ENCODE measurements at places on chromosomes 11 and 22.

DNA sequence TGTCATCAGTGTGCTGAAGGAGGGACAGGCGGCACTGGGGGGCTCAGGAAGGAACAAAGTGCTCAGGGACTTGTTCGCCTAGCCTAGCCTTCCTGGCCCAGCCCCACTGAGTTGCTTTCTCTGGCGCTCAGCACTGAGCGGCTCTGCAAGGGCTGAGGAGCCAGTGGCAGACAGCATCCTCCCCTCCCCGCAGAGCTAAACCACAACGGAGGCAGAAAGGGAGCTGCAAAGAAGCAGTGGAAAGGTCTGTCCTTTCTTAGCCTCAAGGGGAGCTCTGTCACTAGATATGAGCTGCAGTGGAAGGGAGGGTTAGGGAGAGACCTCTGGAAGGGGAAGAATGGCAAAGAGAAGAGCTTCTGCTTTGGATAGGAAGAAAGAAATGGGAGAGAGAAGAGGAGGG is 89.7 kb upstream of the PHOX2A start:
- DNase-seq, result no peak

DNA sequence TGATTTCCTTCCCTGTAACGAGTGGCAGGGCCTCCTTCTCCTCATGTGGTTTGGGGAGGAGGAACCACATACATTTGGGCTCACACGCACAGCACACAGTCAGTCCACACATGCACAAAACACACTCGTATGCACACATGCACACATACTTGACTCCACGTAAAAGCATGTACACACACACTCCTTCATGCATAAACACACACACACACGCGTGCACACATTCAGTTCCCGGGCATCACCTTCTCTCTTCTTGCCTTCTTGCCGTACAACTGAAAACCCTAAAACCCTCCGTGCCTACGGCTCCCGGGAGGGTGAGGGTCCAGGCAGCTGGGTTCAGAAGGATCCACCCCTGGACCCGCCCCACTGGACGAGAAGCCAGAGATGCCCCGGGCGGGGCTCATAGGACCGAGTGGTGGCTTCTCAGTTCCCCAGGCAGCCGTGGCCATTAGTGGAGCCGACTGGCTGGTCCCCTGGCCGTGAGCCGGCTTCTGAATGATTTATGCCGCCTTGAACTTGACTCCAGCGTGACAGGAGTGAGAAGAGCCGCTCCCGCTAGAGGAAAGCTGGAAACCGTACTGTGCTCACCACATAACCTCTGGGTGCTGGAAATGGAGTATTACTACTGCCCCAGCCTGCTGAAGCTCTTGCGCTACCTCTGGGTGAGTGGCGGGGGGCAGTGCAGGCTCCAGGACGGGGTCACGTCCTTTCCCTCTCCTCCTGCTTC is 117.4 kb downstream of the KIAA1671 start:
- no peak for DNase-seq

DNA sequence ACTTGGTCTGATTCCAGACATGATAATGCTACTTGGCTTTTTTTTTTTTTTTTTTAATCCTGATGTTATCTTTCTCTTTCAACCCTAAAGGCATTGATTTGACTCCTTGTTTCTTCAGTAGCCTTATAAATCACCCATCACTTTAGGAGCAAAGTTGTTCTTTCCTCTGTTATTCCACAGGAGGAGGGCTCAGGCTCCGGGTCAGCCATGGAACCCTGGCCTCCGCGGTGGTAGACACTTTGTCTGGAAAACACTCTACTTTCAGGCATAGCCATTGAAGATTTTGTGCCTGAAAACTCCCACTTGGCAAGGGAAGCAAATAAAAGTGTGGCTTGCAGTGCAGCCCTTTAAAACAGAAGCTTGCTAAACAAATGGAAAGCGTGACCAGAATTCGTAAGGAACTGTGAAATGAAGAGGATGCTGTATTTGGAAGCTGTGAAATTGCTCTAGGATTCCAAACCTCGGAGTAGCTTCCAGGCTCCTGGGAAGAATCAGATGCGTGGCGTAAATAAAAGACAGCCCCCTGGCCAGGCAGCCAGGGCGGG is 44.9 kb downstream of the ARHGAP8 start:
- no peak for DNase-seq

DNA sequence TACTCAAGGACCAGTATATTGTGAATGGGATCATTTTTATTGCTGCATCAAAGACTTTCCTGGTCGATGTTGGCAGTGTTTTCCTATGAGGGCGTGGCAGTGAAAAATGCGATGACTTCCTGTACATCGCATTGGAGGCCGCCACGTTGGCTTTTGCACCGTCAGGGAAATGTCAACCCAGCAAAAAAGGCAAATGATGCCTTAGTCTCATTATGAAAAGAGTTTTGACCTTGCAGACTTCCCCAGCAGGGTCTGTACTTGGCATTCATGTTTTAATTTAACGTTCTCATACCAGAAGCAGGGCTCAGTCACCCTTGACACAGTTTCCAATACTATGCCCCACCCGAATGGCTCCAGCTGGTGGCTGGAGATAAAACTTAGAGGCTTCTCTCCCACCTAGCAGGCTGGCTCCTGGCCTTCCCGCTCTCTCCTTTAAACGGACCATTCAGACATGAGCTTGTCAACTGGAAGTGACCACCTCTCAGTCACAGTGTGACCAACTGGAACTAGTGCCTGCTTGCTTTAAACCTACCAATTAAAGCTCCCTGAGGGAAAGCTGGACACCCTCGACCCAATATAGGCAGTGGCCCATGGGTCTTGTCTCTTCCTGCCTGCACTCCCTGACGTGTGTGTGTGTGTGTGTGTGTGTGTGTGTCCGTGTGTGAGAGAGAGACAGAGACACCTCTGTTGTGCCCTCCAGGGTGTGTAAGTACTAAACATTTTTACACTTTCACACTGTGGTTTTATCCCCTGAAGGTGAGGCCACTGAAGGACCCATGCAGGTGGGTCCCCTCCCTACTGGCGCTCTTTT is 8.7 kb upstream of the GDPD5 start:
- DNase-seq, result peak; percentile 48

DNA sequence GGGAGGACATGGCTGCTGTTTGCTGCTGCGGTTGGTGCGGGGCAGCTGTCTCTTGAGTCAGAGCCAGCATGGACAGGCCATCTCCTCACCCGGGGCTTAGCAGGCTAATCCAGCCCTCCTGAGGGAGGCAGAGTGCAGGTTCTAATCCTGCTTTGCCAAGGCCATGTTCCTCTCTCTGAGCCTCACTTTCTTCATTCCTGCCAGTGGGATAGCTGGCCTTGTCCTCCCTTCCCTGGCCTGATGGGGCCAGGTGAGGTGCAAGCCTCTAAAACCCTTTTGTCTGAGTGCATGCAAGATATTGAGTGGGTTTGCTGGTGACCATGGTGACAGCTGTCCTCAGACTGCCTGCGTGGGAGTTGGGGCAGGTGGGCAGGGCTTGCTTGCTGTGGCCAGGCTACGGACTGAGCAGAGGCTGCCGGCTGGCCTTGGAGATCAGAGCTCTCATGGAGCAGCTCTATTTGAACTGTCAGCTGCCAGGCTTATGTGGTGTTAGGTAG is 3.6 kb downstream of the USP35 start:
- DNase-seq, result no peak

DNA sequence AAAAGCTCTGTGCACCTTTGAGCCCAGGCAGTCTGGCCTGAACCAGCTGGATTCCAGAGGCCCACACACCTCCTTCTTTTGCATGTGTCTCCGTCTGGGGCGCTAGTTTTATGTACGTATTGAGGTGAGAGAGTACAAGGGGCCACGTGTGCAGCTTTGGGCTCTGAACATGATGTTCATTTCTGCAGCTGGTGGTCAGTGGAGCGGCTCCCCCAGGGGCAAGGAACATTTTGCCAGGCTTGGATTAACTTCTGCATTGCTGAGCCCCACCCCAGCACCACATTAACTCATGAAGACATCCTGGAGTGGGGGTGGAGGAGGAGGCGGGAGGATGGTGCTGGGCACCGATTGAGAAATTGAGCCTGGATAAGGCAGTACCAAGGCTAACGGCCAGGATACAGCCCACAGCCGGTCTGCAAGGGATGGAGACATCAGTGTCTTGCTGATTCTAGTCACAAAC is 13.8 kb downstream of the USP2 start:
- DNase-seq, result no peak

- DNase-seq, result no peak
Observed at GRCh38 chr11:46475926-46476545, 84.5 kb upstream of the CHRM4 start.

GRCh38 chr11:69490516-69490915 is 9.1 kb downstream of the LINC01488 start:
- DNase-seq, result no peak

DNA sequence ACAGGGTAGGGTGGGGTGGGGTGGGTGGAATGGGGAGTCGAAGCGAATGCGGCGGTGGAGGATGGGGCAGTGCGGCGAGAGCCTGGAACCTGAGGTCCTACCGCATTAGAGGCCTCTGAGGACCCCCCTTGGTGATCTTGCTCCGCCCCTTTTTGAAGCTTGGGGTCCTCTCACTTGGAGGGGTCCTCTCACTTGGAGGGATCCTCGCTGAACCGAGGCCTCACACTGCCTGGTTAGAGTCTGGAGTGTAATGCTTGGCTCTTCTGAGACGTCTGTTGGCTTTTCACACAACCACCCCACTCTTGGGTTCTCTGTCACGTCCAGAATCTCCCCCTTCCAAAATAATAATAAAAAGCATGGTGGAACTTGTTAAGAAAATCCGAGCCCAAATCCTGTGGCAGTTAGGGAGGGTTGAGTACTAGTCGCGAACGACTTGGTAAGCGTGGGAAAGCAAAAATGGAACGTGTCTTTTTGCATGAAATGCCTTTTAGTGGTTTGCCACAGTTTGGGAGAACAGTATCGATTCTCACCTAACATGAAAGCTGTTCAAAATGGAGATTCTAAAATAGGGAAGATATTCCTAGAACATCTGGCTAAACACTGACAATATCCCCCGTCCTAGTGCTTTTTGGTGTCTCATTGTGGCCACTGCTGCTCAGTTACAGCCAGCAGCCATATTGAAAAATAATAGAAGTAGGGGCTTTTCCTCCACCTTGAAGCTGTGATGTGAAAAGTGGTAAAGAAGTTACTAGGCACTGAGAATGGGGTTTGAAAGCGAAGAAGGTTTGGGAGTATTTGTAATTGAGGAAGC is 822 bp downstream of the RBX1 start:
- no peak for DNase-seq

DNA sequence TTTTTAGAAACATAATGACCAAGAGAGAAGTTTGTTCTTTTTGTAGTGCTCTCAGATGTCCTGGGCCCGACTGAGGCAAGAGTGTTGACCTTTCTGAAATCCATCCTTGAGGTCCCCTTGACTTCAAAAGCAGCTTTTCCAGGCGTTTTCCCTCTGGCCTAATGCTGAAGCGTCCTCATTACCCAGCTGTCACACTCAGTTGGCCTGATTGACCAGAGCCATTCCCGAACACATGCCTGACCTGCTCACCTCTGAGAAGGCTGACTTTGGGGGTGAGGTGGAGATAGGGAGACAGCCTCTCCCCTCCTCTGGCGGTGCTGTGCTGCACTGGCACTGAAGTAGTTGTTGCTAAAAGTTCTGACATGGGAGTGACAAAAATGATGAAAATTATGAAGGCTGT is 66.9 kb downstream of the ALX4 start:
- no peak for DNase-seq

DNA sequence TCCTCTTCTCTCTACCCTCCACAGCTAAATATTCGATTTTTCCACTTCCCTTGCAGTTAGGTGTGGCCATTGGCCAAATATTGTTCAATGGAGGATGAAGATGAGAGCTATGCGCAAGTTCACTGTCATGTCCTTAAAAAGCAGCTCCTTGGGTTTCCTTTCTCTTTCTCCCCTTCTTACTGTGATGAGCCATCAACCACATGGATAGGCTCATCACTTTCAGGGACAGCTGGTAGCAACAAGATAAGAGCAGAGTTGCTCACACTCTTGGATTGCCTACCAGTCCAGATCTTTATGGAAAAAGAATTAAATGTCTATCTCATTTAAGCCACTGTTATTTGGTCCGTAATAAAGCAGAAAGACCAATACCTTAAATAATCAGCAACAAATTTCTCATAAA is 377.0 kb downstream of the DDX10 start:
- no peak for DNase-seq

- DNase-seq, result no peak
Observed at GRCh38 chr11:75441804-75442132, 8.8 kb upstream of the KLHL35 start.

- no peak for DNase-seq
Observed at GRCh38 chr11:43532041-43532440, 148.5 kb upstream of the HSD17B12 start.

DNA sequence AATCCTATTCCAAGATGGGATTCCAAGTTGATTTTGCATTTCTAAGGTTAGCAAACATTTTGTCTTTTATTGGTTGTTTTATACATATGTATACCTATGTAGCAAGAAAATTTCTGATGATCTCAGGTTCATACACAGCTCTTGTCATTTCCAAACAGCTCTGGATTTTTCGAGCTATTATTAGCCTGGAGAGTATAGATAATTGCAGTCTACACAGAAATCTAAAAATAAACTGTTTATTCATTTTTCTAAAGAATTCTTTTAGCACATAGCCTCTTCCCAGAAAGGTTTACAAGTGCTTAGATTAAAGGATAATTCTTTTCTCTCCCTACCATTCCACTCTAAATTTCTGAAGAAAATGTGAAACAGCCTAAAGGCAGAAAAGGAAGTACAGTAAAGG is 705.0 kb downstream of the NTM start:
- no peak for DNase-seq

DNA sequence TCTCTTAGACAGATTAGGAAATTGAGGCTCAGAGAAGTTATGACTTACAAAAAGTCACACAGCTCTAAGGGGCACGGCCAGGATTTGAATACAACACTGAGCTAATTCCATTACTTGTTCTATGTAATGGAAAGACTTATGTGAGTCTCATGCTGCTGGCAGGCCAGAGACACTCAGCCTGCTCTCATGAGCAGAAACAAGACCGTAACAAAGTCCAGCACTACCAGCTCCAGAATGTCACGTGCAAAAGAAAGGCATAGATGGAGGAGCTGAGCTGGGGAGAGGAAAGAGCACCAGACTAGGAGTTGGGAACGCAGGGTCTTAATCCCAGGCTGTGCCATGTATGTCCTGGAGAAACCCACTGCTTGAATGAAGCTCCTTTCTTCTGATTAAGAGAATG is 1.8 kb downstream of the CHRDL2 start:
- DNase-seq, result no peak

DNA sequence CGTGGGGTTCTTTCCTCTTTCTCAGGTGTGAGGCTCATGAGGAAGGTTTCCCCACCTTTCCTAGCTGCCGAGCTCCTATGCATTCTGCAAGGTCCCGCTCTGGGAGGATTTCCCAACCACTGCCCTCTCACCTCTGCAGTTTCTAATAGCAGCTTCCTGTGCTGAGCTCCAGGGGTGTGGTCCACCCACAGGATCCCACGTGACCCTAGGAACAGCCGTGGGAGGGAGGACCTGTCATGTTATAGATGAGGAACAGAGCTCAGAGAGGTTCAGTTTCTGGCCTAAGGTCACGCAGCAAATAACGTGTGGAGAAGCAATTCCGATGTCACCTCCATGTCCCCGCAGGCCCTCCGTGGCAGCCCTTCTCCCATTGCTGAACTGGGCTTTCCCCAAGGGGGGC is 38.5 kb downstream of the FLRT1 start:
- DNase-seq, result no peak
